Effector memory CD4-positive, alpha-beta T cell (primary cell): ENCODE measurements at places on chromosomes 3 and 15.

- DNase-seq, result no peak
Measured at GRCh38 chr3:89373434-89373833, 266.0 kb downstream of the EPHA3 start.

DNA sequence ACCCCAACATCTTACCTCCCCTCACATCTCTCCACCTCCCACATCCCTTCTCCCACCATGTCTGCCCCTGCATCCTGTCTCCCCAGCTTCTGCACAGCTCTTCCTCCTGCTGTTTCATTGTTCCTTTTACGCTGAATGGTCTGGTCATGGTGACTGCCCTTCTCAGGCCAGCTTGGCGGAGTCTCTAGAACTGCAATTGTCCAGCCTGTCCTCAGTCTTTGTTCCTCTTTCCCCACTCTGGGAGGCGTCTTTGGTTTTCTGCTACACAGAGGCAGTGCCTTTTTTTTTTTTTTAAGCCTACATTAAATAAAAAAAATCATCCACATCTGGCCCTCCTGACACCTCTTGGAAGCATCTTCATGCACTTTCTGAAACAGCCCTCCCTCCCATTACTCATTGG, 49.1 kb upstream of the SEC22A start:
- DNase-seq, result no peak

DNA sequence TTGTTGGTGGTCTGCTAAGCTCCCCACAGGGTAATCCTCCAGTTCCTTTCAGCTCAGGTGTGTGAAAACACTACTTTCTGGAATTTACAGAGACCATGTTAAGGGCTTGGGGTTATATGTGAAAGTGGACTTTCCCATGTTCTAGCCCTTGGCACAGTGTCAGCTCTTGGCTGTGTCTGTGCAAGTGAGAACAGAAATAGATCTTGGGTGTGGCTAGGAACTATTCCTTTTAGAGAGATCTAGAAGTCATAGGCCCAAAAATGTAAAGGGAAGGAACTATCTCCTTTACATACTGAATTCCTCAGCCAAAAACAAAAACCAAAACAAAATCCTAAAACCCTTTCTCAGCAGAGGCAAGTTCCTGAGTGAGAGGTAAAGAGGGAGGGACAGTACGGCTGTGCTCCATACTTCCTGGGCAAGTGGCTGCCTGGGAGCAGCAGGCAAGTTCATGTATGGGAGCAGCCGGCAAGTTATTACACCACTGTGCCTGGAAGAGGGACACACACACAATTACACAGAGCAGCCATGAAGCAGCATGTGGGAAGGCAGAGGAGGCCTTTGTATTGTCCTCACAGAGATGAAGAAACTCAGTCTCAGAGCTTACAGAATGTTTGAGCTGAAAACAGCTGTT, 19.9 kb upstream of the C3orf62 start:
- DNase-seq, result no peak

GRCh38 chr15:28103831-28104230, 4.7 kb upstream of the OCA2 start:
- DNase-seq, result no peak

DNA sequence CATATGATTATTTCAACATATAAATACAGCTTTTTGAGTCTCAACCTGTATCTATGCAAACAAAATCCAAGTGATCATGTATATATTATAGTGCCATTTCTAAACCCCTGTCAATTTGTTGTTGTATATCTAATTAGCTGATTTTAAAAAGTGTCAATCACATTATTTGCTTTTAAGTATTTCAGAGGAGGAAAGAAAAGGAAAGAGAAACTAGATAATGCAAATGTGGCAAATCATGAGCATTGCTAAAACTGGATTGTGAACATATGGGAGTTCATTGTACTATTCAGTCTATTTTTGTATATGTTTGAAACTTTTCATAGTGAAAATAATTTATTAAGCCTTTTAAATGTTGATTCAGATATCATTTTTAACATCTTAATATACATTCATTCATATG, 190.7 kb downstream of the ZIC4 start:
- no peak for DNase-seq

DNA sequence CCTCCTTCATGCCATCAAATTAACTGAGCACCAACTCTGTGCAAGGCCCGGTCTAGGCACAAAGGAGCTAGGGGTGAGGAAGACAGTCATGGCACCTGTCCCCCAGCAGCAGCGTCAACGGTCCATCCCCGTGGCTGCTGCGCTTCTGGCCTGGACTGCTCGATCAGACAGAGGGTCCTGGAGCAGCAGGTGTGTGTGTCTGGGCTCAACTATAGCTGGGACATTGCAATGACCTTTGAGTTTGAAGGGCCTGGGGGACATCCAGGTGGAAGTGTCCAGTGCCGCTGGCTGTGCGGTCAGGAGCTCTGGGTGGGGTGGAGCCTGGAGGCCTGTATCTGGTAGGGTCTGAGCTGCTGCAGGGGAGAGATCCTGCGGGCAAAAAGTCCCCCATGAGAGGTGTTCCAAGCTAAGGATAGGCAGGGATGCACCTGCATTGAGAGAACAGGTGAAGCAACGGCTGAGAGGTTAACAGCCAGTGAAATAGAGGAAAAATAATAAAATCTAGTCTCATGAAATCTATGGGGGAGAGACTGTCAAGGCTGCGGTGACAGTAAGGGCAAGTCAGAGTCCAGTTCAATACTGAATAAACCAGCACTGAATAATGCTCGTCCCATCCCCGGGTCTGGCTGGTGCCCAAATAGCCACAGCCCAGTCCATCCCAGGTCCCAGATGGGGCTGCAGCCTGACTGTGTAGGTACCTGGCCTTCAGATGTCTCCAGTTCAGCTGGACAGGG, 25.4 kb upstream of the SLC41A3 start:
- no peak for DNase-seq

GRCh38 chr15:96959501-96959900, 629.0 kb downstream of the NR2F2 start:
- DNase-seq, result no peak

DNA sequence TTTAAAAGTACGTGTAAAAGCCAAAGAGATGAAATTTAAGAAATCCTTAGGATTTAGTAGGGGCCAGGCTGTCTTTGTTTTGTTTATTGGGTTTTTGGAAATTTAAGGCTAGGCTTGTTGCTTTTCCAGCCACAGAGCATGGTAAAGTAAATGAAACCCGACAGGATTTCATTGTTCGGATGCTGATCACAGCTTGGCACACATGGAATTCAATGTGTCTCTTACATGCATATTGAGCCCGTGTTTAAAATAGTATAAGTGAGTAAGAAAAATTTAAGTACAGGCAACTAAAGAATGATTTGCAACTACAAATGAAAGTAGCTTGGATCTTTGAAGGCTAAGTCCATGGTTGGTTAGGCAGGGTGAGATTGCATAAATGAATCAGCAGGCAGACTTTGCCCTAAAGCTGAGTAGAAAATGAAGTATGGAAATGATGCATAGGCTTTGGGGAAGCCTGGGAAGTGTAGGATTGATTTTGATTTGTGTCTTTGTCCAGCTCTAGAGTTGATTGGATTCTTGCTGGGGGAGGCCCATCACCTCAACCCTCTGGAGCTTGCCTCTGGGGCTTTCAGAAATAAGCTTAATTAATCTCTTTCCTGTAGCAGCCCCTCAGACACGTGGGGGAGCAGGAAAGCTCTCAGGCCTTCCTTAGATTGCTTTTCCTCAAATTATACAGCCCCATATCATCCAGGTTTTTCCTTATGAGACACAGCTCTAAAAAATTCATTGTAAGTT, 68.2 kb upstream of the ADAMTSL3 start:
- no peak for DNase-seq

DNA sequence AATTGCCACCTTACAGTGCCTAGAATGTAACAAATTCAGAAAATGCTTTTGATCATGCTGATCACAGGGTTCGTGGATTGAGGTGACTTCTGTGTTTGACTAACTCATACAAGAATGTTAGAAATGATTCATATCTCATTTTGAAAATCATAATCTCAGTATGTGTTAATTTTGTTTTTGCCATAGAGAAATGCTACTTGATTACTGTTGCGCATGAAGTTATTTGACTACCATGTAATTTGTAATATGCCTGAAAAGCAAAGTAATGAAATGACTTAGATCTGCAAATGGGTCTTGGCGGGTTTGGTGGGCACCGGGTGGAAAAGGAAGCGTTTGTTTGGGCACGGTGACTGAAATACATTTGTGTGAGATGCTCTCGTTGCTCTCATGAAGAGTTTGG, 173.6 kb upstream of the BHLHE40 start:
- no peak for DNase-seq

DNA sequence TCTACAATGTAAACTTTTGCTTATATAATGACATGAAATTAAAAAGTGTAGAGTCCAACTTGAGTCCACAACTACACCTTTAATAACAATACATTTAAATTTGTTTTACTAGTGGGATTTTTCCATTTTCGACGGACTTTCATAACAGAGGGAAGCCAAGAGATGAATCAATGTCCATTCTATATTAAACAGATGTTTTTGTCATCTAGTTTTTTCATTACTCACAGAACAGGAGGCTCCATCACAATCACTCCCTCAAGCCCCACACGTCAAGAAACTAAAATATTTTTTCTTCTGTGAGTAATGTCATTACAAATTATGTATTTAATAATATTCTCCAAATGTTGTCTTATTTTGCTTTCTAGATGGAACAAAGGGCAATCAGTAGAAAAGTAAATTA, 932.9 kb downstream of the ROBO1 start:
- no peak for DNase-seq

DNA sequence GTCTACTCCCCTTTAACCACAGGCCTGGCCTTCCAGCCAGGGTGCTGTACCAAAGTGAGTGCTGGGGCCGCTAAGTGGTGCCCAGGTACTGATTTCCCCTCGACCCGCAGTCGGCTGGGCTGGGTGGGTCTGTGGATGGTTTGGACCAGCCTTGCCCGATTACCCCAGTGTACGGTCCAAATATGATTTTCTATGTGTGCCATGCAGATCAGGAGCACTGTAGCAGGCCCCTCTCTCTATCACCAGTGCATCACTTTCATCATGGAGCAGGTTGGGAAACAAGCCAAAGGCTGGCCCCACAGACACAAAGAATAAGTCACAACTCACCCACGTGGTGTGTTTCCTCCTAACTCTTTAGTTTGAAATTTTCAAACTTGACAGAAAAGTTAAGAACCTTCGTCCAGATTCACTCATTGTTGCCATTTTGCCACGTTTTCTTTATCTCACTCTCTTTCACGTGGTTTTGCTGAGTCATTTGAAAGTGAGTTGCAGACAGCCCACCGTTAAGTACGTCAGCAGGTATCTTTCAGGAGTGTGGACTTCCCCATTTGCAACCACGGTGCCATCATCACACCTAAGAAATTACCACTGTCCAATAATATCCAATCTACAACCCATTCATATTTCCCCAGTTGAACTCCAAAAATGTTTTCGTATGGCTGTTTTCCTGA, 37.0 kb downstream of the ZNF710 start:
- DNase-seq, result no peak

DNA sequence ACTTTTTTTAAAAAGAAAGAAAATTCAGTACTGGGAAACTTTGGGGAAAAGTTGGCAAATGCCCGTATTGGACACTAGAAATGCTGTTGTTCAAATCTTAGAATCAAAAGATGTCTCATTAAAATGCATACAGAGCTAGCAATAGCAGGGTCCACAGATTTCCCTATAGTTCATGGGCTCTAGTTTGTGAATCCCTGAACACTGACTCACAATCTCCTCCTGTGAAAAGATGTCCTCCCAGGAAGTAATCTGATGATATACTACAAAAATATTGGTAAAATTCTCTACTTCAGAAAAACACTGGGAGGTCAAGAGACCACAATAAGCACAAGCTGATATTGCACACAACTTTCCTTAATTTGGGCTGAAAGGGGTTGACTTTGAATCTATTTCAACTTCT, 568.4 kb upstream of the ZNF385D start:
- no peak for DNase-seq

- no peak for DNase-seq
Measured at GRCh38 chr15:85400606-85401005, 20.2 kb downstream of the AKAP13 start.

DNA sequence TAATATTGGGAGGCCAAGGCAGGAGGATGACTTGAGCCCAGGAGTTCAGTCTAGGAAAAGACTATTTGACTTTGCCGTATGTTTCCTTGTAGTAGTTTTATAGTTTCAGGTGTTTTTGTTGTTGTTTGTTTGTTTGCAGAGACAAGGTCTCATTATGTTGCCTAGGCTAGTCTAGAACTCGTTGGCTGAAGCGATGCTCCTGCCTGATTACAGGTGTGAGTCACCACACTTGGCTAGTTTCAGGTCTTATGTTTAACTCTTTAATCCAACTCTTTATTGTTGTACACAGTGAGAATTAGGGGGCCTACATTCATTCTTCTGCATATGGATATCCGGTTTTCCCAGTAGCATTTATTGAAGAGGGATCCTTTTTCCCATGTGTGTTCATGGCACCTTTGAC, 32.0 kb downstream of the FAIM start:
- no peak for DNase-seq

GRCh38 chr3:127288921-127289705, 1.3 kb upstream of the PRR20G start:
- no peak for DNase-seq

- no peak for DNase-seq
Measured at GRCh38 chr3:54159917-54160316, 37.6 kb downstream of the CACNA2D3 start.

DNA sequence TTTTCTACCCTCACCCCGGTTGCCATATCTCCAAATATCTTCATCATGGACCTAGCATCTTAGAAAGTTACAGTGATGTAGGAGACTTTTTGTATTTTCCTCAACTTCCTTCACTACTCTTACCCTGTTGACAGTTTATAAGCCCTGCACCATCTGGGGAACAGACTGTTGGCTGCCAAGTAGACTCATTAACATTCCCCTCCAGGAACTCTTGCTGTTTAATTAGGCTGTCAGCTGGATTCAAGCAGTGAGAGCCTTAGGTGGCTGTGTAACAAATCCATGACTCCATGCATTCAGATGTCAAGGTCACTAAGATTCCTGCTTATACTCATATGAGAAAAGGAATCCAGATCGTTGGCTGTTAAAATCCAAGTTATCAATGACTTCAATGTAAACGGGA, 198.3 kb downstream of the NAALADL2 start:
- DNase-seq, result no peak

DNA sequence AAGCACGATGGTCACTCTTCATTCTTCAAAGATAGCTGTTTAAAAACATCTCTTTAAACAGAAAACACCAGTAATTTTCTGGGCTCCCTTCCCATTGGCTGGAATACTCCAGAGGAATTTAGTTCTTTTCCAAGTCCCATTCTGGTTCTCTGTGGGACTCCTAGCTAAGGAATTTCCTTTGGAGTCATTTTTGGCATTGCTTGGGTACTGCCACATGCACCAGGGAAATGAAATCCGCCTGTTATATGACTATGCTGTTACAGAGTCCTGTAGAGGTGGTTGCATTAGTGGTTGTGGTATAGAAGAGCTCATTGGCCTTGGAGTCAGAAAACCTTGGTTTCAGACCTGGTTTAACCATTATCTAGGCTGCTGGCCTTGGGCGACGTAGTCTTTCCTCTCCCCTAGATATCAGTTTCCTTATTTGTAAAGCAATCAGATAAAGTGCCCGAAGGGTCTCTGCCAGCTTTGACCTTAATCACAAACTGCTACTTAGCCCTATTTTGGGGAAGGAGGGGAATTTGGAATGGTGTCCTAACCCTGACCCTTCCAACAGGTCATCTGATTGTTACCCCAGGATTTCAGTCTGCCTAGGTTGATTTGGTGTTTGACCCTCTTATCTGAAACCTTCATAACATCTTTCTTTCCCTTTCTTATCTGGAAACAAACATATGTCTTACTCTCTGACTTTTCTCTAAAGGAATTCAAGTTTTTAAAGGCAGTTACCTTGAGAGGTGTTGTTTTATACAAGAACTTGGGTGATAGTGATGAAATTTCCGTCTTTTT, 13.4 kb downstream of the RTP1 start:
- DNase-seq, result no peak

GRCh38 chr15:70093481-70094319, 4.0 kb downstream of the TLE3 start:
- no peak for DNase-seq
